Naive thymus-derived CD8-positive, alpha-beta T cell (primary cell): ENCODE measurements at places on chromosomes 7 and 10. TPM values are rescaled to one million over a fixed set of nuclear protein-coding genes. Genes with fewer than 3 reads are reported as not detected.

The ABCB4 gene
- 2.3 TPM for total RNA-seq

The SPDYE8 gene
- not detected for total RNA-seq

The FAM221A gene
- total RNA-seq, result 8.0 TPM

The GBX1 gene
- total RNA-seq, result not detected

The GFRA1 gene
- not detected for total RNA-seq

The ZNF727 gene
- 2.3 TPM for total RNA-seq

The OR2A5 gene
- not detected for total RNA-seq

The OLAH gene
- not detected for total RNA-seq

The OIT3 gene
- not detected for total RNA-seq

The KIAA1217 gene
- not detected for total RNA-seq

The HOXA2 gene
- total RNA-seq, result not detected

The NFE2L3 gene
- total RNA-seq, result 3.6 TPM

The DGKI gene
- total RNA-seq, result not detected

DNA sequence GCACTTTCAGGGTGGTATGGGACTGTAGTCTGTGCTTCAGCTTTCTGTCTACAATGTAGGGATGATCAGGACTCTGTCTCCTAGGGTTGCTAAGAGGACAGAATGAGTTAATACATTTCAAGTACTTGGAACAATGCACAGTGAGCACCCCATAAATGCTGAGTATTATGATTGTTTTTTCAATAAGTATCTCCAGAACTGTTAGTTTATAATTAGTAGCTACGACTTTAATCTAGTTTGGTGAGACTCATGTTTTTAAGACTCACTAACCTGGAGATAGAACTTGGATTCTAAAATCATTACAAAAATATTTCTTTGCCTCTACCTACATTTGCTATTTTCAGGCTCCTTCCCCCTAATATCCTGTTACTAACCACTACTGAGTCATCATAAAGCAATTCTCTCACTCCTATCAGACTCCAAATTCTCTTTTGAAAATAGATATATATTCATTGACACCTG lies 95.3 kb downstream of the CPED1 start:
- H3K4me3 ChIP-seq, result no peak overlapping the region
- H3K36me3 ChIP-seq, result no peaks in the 10 kb centered on the region
- no peak for DNase-seq
- no peaks in the 10 kb centered on the region for H3K4me1 ChIP-seq

DNA sequence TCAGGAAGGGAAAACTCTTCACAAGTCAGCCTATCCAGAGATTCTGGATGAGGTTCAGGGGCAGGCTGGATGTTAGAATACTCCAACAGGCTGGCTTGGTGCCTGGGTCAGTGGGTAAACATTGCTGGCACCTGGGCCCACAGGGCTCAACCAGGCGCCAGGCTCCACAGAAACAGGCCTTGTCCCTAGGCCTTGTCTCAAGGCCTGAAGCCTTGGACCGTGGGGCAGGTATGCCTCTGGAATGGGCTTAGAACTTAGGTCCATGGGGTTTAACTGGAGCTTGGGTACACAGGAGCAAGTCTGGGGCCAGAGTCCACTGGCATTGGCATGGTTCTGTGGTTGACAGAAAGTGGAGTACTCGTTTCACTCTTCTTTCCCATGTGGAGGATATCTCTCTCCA lies 263.0 kb upstream of the ETV1 start:
- no peak for DNase-seq
- no peaks in the 10 kb centered on the region for H3K4me1 ChIP-seq
- H3K27me3 ChIP-seq, result no peaks in the 10 kb centered on the region

GRCh38 chr10:126454045-126454751 lies 65.9 kb upstream of the ADAM12 start:
- DNase-seq, result no peak
- H3K36me3 ChIP-seq, result no peaks in the 10 kb centered on the region
- H3K4me3 ChIP-seq, result no peak overlapping the region
- peaks cover 5% of the 10 kb centered on the region for H3K4me1 ChIP-seq

- H3K4me3 ChIP-seq, result peak overlapping the region; percentile 53
- peaks cover 81% of the 10 kb centered on the region for H3K27me3 ChIP-seq
- no peak overlapping the region for H3K27ac ChIP-seq
- peaks cover 6% of the 10 kb centered on the region for H3K36me3 ChIP-seq
- DNase-seq, result no peak
Measured at GRCh38 chr7:5429253-5429856, 5.7 kb upstream of the TNRC18 start.

- no peaks in the 10 kb centered on the region for H3K27me3 ChIP-seq
- H3K4me3 ChIP-seq, result peak overlapping the region; percentile 99
- peaks cover 27% of the 10 kb centered on the region for H3K4me1 ChIP-seq
- peak overlapping the region; percentile 97 for H3K27ac ChIP-seq
- H3K36me3 ChIP-seq, result no peaks in the 10 kb centered on the region
- DNase-seq, result peak; percentile 91
Measured at GRCh38 chr7:151875942-151876898, 695 bp downstream of the PRKAG2 start.

DNA sequence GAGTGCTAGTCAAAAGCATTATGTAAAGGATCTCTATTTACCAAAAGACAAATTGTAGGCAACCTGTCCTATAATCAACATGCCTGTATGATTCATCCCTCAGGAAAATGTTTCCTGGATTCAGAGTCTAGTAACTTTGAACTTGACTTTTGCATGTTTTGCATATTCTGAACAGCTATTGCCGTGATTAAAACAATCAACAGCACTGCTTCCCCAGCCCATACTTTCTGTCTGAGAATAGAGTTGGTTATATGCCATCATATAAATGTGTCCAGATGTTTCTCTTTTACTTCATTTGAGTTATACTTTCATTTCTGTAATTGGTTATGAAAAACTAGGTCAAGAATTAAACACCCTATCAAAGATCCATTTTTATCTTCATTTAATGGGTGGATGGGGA lies 83.5 kb downstream of the ZMYND11 start:
- no peak overlapping the region for H3K4me3 ChIP-seq
- no peak for DNase-seq
- no peaks in the 10 kb centered on the region for H3K27me3 ChIP-seq
- peaks cover 18% of the 10 kb centered on the region for H3K4me1 ChIP-seq
- H3K27ac ChIP-seq, result no peak overlapping the region

- H3K4me1 ChIP-seq, result peaks cover 30% of the 10 kb centered on the region
- H3K4me3 ChIP-seq, result peak overlapping the region; percentile 97
- no peaks in the 10 kb centered on the region for H3K27me3 ChIP-seq
- H3K27ac ChIP-seq, result peak overlapping the region; percentile 97
Measured at GRCh38 chr10:103915796-103916195, 2.2 kb downstream of the STN1 start.

GRCh38 chr7:8625612-8626011 lies 192.2 kb downstream of the NXPH1 start:
- DNase-seq, result no peak
- H3K4me3 ChIP-seq, result no peak overlapping the region
- no peak overlapping the region for H3K27ac ChIP-seq
- H3K27me3 ChIP-seq, result no peaks in the 10 kb centered on the region

- H3K4me1 ChIP-seq, result peaks cover 12% of the 10 kb centered on the region
- no peak for DNase-seq
- H3K36me3 ChIP-seq, result no peaks in the 10 kb centered on the region
- no peak overlapping the region for H3K27ac ChIP-seq
Measured at GRCh38 chr10:13857451-13857850, 270.7 kb downstream of the PRPF18 start.

GRCh38 chr7:105021967-105022366 lies 8.0 kb downstream of the KMT2E start:
- peak overlapping the region; percentile 12 for H3K4me3 ChIP-seq
- H3K4me1 ChIP-seq, result peaks cover 30% of the 10 kb centered on the region
- H3K27me3 ChIP-seq, result no peaks in the 10 kb centered on the region
- H3K36me3 ChIP-seq, result no peaks in the 10 kb centered on the region
- peak overlapping the region; percentile 12 for H3K27ac ChIP-seq
- DNase-seq, result no peak

- H3K36me3 ChIP-seq, result peaks cover 96% of the 10 kb centered on the region
- no peak overlapping the region for H3K4me3 ChIP-seq
- H3K4me1 ChIP-seq, result peaks cover 7% of the 10 kb centered on the region
- no peak for DNase-seq
- no peak overlapping the region for H3K27ac ChIP-seq
Measured at GRCh38 chr7:67008260-67008659, 11.6 kb downstream of the TYW1 start.

DNA sequence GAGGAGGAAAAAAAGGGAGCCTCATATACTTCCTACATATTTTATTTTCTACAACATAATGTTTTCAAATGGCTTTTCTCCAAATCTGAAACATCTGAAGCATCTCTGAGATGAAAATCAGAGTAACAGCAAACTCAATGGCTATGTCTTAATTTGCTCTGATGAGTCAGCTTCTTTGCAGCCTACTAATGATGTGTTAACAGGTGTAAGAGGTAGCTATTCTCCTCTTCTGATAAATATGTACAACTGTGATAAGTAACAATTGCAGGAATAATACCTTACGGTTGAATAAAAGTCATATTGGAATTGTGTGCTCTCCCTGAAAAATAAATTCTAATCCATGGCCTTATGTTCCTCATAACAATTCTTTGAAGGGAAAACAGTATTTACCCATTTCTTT lies 45.2 kb downstream of the GNAT3 start:
- peaks cover 3% of the 10 kb centered on the region for H3K27me3 ChIP-seq
- DNase-seq, result no peak
- no peak overlapping the region for H3K27ac ChIP-seq
- H3K36me3 ChIP-seq, result no peaks in the 10 kb centered on the region
- H3K4me1 ChIP-seq, result no peaks in the 10 kb centered on the region

- H3K4me1 ChIP-seq, result peaks cover 10% of the 10 kb centered on the region
- H3K36me3 ChIP-seq, result peaks cover 67% of the 10 kb centered on the region
Measured at GRCh38 chr7:36567699-36568451, 156.4 kb downstream of the AOAH start.

DNA sequence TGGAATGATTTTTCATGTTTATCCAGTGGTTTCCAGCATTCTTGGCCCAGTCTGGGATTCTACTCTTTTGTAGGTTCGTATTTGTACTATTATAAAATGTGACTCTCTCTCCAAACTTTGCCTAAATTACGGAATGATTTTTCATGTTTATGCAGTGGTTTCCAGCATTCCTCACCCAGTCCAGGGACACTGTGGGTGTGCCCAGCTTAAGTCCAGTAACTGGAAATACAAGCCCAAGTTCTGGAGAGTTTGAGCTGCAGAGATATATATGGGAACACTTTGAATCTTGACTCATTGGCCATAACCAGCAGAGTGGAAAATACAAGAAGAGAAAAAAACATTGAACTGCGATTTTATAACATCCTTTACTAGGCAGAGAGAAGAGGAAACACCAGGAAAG lies 5.9 kb upstream of the MAGI2 start:
- DNase-seq, result no peak
- H3K36me3 ChIP-seq, result no peaks in the 10 kb centered on the region
- H3K27me3 ChIP-seq, result peaks cover 11% of the 10 kb centered on the region
- no peak overlapping the region for H3K4me3 ChIP-seq
- H3K4me1 ChIP-seq, result peaks cover 5% of the 10 kb centered on the region
- H3K27ac ChIP-seq, result no peak overlapping the region

- peaks cover 26% of the 10 kb centered on the region for H3K36me3 ChIP-seq
- H3K4me3 ChIP-seq, result no peak overlapping the region
- H3K4me1 ChIP-seq, result peaks cover 4% of the 10 kb centered on the region
- no peaks in the 10 kb centered on the region for H3K27me3 ChIP-seq
- DNase-seq, result no peak
Measured at GRCh38 chr10:102595897-102596296, 48.4 kb upstream of the TRIM8 start.

DNA sequence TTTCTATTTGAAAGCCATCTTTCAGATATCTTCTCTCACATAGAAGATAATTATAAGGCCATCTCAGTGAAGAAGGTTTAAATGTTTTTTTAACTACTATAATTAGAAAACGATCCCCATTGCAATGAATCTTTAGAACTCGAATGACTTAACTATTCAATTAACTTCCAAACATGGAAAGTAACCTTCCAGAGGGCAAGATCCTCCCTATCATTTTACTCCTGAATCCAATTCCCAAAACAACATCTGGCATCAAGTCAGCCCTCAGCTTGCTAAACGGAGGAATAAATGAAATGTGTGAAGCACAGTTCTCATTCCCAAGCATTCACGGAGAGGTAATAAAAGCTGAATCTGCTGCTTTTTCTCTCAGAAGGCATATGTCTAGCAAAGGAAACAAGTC lies 293.4 kb downstream of the PLXDC2 start:
- DNase-seq, result no peak
- no peaks in the 10 kb centered on the region for H3K4me1 ChIP-seq
- H3K27ac ChIP-seq, result no peak overlapping the region
- H3K36me3 ChIP-seq, result no peaks in the 10 kb centered on the region
- H3K4me3 ChIP-seq, result no peak overlapping the region

- H3K27me3 ChIP-seq, result peaks cover 25% of the 10 kb centered on the region
- no peak for DNase-seq
- H3K4me1 ChIP-seq, result peaks cover 7% of the 10 kb centered on the region
- no peak overlapping the region for H3K4me3 ChIP-seq
- peaks cover 2% of the 10 kb centered on the region for H3K36me3 ChIP-seq
- H3K27ac ChIP-seq, result no peak overlapping the region
Measured at GRCh38 chr10:98270073-98270740, 2.2 kb upstream of the LOXL4 start.

DNA sequence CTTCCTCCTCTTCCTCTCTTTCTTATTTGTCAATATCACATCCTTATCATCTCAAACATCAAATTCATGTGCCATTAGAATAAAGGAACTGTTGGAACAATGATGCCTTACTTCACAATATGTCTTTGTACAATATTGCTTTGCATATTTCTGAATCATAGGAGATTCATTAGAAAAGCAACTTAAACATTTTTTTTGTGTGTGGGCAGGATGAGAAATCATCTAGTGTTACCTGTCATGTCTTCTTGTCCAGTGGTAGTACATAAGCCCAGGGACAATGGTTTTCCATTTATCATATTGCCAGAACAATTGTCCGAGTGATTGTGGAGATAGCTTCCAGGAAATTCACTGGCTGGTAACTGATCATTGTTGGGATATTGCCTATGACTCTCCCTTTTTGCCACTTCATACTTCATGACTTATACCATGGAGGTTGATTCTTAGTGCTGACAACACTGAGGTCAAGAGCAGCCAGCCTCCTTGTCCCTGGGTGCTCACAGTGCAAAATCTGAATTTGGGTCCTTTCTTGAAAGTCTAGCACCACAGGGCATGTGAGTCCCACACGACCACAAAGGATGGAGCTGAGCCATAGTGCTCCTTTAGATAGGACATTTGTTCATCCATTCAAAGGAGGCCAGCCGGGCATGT lies 215.0 kb downstream of the MDFIC start:
- DNase-seq, result no peak
- H3K4me3 ChIP-seq, result no peak overlapping the region
- no peaks in the 10 kb centered on the region for H3K27me3 ChIP-seq
- no peaks in the 10 kb centered on the region for H3K36me3 ChIP-seq

GRCh38 chr10:29651767-29652166 lies 17.0 kb upstream of the SVIL start:
- peaks cover 34% of the 10 kb centered on the region for H3K4me1 ChIP-seq
- peaks cover 17% of the 10 kb centered on the region for H3K36me3 ChIP-seq
- no peak for DNase-seq
- no peak overlapping the region for H3K4me3 ChIP-seq
- no peak overlapping the region for H3K27ac ChIP-seq

DNA sequence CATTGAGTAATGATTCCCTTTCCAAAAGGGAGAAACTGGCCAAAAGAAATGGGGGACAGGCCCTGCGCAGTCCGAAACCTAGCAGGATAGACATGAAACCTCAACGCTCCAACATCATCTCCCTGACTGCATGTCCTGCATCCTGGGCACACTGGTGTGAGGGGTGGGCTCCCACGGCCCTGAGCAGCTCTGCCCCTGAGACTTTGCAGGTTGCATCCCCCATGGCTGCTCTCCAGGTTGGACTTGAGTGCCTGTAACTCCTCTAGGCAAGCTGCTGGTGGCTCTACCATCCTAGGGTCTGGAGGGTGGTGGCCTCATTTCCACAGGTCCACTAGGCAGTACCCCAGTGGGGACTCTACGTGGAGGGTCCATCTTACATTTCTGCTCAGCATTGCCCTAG lies 16.3 kb upstream of the CRYGN start:
- no peaks in the 10 kb centered on the region for H3K36me3 ChIP-seq
- H3K27ac ChIP-seq, result no peak overlapping the region
- H3K27me3 ChIP-seq, result peaks cover 4% of the 10 kb centered on the region
- DNase-seq, result no peak
- H3K4me3 ChIP-seq, result no peak overlapping the region
- H3K4me1 ChIP-seq, result peaks cover 6% of the 10 kb centered on the region
